Neural crest cell (in vitro differentiated cells): ENCODE measurements at places on chromosomes 4 and X. TPM values are rescaled to one million over a fixed set of nuclear protein-coding genes. Genes with fewer than 3 reads are reported as not detected.

DNA sequence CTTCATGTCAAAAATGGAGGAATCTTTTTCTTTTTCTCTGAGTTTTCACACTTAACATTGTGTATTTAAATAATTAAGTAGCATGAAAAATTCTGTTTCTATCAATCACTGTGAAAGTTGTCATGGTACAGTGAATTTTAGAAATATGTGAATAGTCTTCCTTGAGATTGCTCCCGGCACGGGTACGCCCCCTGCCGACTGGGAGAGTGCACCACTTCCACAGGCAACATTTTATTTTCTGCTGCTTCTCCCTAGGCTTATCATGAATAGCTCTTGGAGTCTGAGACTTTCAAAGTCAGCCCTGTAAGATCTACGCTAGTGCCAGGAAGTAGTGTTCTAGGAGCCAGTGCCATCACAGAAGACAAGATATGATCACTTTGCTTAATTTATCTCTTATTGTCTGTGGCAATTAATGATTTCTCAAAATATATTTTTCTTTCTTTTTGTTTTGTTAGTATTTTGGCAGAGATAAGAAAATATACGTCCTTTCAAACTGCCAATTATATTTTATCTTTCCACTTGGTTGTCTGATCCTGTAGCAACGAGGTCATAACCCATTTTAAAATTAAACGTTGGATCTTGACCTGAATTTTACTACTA lies 763.8 kb upstream of the AADAT start:
- peak; percentile 45 for DNase-seq

DNA sequence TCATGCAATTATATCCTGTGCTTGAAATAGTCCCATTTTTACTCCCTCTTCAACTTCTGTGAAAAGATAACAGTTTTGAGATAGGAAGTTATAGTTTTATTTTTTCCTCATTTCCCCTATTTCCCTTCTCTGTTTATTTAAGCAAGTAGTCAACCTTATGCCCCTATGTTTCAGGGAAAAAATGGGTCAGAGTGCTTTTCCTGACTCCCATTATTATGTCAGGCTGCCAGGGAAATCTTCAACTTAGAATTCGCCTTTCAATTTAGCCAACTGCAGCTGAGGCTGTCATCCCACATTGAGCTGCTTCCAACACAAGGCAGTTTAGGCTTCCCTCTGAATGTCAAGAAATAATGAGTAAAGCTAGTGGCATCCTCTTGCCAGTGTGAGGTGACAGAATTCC lies 42.3 kb downstream of the NXT2 start:
- no peak for DNase-seq

GRCh38 chrX:12865359-12865758 lies 1.5 kb upstream of the TLR7 start:
- DNase-seq: no peak

DNA sequence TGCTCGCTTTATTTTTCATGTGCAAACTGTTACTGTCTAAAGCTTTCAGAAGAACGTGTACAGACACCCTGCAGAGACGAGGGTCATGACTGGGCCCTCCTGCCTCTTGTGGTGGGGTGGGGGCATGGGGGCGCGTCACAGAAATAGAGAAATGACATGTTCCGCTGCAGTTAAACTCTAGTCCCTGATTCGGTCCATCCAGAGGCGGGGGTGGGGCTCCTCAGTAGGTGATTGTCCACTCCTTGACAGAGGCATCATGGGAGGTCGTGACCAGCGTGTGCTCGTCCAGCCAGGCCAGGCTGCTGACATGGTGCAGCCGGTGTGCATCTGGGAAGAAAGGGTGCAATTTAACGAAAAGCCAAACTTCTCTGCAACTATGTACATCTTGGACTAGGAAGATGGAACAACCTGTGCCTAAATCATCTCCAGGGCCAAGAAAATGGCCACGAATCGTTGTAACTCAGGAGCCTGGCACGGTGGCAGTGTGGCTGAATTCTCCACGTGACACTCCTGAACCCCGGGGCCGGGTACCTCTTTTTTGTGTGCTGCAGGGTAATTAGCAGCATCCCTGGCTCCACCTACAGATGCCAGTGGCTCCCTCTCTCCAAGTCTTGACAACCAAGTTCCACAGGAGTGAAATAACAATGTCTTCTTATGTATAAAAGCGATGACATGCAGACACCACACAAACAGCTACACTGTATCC lies 41.3 kb downstream of the WDR1 start:
- no peak for DNase-seq

DNA sequence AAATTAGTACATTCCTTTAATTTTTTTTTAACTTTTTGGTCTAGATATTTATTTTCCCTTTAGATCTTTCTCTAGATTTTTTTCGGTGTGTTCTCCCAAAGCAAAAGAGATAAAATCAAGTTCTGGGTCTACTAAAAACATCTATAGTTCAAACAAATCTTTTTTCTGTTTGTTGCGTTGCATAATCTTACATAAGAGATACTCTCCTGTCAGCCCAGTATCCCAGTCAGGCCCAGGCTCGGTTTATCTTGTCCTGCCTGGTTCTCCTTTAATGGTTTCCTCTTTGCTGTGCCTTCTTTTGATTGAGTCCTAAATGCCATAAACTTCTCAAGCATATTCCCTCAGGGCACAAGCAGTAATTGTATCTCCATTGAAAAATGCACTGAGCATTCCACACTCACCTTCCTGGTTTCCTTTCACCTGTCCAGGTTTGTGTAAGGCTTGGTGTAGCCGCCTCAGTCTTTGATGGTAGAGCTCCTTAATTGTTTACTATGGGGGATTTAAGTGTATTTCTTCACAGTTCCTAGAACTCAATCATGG lies 104.9 kb downstream of the TMEM131L start:
- DNase-seq: no peak

DNA sequence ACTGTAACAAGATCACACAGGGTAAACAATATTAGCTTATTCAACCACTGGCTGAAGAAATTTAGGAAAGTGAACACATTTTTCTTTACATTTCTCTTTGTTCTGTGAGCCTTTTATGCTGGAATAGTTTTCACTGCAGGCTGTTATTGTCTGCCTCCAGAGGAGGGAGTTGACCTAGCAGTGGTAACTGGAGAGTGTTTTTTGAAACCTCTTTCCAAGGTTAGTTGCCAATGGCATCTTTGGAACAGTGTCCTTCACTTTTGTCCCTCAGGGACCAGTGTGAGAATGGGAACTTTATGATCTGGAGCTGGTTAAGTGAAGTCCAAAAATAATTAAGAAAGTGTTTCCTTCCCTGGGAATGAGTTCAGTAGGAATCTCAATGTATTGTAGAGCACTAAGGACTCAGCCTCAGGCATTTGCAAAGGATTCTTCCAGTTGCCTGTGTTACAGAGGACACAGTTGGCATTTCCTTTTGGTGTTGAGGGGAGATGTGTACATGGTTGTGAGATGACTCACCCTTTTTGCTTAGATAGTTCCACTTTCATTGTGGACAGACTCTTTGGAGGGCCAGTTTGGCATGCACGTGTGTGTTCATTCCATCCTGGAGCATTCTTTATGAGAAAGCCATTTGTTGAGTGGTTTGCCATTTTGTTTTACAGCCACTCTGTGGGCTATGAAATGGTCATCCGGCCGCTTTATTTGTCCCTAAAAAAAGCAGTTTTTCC lies 61.3 kb downstream of the AR start:
- DNase-seq: no peak

- DNase-seq: no peak
Measured at GRCh38 chr4:108624263-108625056, 4.1 kb downstream of the RPL34 start.

DNA sequence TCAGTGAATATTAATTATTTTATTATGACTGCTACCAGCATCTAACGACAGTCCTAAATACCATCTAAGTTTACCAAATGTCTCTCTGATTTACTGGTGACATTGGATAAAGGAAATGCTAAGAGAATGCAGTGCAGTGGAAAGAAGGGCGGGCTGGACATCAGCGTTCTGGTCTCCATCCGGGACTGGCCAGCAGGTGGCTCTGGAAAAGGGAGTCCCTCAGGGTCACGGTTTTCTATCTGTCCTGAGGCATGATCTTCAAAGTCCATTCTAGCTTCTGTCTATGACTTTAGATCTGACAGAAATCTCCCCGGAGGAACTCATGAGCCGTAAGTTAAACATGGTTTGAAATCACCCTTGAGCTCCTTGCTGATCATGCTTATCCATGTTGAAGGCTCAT lies 3.3 kb downstream of the TRIM2 start:
- DNase-seq: peak; percentile 47

DNA sequence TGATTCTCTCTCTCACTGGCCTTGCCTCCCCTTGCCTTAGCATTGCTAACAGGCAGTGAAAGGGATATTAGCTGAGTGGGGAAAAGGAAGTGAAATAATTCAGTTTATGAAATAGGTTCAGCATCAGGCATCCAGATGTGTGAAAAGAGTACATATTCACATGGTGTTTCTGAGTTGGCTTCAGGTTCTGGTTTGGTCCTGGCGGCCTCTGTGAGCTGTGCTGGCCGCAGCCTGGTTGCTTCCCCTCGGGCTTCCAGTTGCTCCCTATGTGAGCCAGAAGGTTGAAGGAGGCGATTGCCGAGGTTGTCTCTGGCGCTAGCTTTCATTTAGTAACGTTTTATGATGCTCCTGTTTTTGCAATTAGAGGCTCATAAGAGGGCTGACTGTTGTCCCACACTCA lies 99.1 kb upstream of the TLR2 start:
- no peak for DNase-seq

- no peak for DNase-seq
Measured at GRCh38 chr4:176964116-176964691, 171.5 kb upstream of the VEGFC start.

DNA sequence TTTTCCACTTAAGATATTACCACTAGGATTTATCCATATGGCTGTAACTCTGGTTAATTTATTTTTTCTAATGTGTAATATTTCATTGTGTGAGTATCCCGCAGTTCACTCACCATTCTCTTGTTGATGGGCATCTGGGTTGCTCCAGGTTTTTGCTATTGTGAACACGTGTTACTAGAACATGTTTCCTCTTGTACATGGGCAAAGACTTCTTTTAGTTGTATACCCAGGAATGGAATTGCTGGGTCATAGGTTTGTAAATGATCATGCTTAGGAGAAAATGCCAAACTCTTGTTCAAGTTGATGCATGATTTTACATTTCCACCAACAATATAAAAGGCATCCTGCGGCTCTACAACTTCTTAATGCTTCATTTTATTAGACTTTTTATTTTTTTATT lies 26.8 kb downstream of the SYNPO2 start:
- DNase-seq: no peak

- no peak for DNase-seq
Measured at GRCh38 chrX:133516686-133517085, 101.4 kb upstream of the GPC4 start.

Gene XKRX
- 0.41 and 0.51 TPM in 2 replicates for total RNA-seq

Gene HERC6
- total RNA-seq: 0.59 and 0.93 TPM in 2 replicates

Gene HTATSF1
- 69.1 and 69.3 TPM in 2 replicates for total RNA-seq
